Memory B cell (primary cell): ENCODE measurements at places on chromosomes 13 and 19.

- DNase-seq: no peak
Measured at GRCh38 chr13:43787518-43787891, 733 bp upstream of the ENOX1 start.

- no peak for DNase-seq
Measured at GRCh38 chr13:80074143-80074752, 266.7 kb downstream of the SPRY2 start.

- no peak for DNase-seq
Measured at GRCh38 chr19:10593148-10593547, 6.0 kb upstream of the AP1M2 start.

- DNase-seq: no peak
Measured at GRCh38 chr13:43158516-43158915, 135.1 kb downstream of the DNAJC15 start.

- no peak for DNase-seq
Measured at GRCh38 chr13:113845055-113845454, 18.8 kb downstream of the GAS6 start.
